ENCODE measurements at places on chromosomes 13 and 19.

DNA sequence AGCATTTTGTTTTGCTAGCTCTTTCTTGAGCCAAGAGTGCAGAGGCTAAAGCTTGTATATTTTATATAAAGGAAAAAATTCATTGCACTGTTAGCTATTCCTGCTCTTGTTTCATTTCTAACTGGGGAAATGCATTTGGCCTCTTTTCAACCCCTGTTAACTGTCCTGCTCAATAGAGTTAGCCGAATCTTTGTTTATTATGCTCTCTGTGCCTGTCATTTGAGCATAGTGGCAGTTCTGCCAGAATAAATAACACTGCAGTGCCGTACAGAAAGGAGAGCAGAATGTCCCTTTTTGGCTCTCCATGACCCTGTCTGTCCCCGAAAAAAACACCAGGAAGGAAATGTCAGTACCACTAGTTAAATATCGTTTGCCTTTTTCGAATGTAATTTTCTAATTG is 350.8 kb downstream of the MYO16 start:
- no peak for DNase-seq

DNA sequence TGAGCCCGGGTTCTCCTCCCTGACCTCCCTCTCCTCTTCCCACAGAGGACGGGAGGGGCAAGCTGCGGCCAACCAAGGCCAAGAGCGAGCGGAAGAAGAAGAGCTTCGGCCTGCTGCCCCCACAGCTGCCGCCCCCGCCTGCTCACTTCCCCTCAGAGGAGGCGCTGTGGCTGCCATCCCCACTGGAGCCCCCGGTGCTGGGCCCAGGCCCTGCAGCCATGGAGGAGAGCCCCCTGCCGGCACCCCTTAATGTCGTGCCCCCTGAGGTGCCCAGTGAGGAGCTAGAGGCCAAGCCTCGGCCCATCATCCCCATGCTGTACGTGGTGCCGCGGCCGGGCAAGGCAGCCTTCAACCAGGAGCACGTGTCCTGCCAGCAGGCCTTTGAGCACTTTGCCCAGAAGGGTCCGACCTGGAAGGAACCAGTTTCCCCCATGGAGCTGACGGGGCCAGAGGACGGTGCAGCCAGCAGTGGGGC is 162.2 kb downstream of the KDM4B start:
- DNase-seq: no peak

GRCh38 chr13:23767838-23768237 is 121.4 kb downstream of the MIPEP start:
- DNase-seq: no peak

DNA sequence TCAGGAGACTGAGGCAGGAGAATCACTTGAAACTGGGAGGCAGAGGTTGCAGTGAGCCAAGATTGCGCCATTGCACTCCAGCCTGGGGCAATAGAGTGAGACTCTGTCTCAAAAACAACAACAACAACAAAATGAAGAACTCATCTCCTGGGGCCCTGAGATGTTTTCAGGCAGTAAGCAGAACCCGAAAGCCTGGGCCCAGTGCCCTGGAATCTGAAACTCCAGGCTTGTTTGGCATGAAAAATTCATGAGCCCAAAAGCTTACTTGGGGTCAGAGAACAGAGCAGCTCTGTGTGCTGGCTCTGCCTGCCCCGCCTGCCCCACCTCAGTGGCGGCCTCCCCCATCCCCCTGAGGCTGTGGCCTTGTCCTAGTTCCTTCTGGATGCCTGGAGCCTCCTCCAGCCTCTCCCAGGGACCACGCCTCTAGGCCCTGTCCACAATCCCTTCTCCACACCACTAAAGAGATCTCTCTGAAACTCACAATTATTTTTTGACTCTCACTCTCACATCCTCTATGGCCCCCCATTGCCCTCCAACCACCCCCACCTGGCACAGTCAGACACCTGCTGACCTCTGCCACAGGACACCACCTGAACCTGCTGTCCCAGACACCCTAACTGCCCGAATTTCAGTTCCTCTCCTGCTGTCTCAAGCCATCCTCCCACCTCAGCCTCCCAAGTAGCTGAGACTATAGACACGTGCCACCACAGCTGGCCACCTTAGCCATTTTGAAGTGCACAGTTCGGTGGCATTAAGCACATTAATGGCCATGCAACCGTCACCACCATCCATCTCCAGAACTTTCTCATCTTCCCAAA is 6.9 kb upstream of the AP1M2 start:
- no peak for DNase-seq

DNA sequence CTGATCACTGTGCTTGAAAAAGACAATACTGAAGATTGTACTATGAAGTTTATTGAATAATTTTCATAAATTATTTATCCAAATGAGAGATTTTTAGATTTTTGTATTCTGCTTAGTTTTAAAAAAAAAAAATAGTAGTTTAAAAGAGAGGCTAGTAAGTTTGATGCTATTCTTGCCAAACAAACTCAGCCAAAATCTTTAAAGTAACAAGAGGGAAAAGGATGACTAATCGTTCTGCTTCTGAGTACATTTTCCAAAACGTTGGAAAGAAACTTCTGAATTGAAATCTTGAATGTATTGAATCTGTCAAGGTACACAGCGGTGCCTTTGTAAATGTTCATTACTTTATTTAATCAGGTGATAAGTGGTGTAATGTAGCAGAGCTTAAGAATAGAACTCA is 34.4 kb downstream of the NUP58 start:
- DNase-seq: no peak

- DNase-seq: no peak
Measured at GRCh38 chr13:33379608-33380007, 94.1 kb upstream of the STARD13 start.

- no peak for DNase-seq
Measured at GRCh38 chr13:34678154-34678553, 263.9 kb upstream of the NBEA start.

- no peak for DNase-seq
Measured at GRCh38 chr19:34588249-34588648, 88.7 kb downstream of the SCGB2B2 start.

DNA sequence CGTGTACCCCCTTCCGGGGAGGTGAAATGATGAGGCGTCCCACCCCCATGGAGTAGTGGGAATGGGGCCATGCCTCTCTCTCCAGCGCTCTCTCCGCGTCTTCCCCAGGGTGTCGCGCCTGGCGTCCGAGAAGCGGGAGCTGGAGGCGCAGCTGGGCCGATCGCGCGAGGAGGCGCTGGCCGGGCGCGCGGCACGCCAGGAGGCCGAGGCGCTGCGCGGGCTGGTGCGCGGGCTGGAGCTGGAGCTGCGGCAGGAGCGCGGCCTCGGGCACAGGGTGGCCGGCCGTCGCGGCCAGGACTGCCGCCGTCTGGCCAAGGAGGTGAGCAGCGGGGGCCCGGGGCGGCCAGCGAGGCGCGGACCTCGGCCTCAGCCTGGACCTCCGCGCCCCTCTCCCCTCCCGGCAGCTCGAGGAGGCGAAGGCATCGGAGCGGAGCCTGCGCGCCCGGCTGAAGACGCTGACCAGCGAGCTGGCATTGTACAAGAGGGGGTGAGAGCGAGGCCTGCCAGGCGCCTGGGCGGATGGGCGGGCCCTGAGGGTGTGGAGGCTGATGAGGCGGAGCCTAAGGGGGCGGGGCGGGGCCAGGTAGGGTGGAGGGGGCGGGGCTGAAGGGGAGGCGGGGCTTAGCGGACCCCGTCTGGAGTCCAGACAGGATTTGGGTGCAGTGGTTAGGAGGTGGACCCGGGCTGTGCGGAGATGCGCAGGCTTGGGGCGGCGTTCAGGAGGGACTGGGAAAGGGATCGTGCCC is 7.7 kb downstream of the PGLYRP1 start:
- no peak for DNase-seq

GRCh38 chr13:29902632-29903305 is 52.4 kb upstream of the UBL3 start:
- no peak for DNase-seq

DNA sequence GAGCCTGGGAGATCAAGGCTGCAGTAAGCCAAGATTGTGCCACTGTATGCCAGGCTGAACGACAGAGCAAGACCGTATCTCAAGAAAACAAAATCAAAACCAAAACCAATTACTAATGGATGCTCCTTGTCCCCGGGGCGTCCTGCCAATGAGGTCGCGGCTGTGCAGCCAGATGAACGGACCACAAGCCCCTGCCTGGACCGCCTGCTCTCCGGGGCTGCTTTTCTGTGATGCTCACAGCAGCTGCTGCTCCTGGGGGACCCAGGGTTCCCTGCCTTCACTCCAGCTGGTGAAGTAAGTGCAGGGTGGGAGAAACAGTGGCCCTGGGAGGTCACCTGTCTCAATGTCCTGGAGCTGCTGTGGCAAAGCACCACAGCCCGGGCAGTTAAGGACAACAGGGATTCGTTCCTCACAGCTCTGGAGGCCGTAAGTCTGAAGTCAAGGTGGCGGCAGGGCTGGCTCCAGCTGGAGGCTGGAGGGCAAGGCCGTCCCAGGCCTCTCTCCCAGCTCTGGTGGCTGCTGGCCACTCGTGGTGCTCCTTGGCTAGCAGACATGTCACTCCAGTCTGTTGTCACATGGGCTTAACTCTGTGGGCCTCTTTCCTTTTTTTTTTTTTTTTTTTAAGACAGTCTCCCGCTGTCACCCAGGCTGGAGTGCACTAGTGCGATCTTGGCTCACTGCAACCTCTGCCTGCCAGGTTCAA is 10.1 kb downstream of the COPE start:
- no peak for DNase-seq

GRCh38 chr13:50291611-50292010 is 276.4 kb downstream of the KCNRG start:
- DNase-seq: no peak

- DNase-seq: no peak
Measured at GRCh38 chr19:33815380-33816340, 19.0 kb downstream of the KCTD15 start.

GRCh38 chr19:19304186-19304965 is 15.9 kb downstream of the SUGP1 start:
- DNase-seq: no peak

DNA sequence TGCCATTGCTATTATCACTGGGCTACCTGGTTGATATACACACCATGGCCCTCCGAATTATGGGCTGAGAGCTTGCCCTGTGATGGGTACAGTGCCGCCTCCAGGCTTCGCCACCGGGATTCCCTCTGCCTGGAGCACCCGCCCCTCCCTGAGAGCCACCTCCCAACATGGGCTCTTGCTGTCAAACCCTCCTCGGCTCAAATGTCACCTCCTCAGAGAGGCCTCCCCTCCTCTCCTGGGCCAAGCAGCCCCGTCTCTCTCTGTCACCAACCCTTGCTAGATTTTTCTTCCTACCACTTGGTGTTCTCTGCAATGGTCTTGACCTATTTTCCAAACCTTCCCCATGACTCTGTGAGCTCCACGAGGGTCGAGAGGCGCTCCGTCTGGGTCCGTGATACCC is 12.2 kb upstream of the TLE2 start:
- DNase-seq: no peak

DNA sequence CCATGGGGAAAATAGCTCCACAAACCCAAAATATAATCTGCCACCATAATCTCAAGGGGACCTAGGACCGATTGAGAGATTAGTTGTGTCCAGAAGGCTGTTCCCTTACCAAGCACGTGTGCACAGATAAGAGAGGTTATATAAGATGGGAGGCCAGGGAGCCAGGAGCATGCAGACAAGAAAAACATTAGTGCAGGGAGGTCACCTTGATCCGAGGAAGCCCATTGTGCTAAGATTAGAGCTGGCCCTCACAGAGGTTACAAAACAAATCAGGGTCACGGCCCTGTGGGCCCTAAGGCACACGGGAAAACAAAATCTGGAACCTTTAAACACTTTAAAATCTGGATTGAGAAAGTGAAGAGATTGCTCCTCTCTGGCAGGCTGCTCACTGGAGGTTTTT is 37.7 kb downstream of the RGCC start:
- DNase-seq: no peak

DNA sequence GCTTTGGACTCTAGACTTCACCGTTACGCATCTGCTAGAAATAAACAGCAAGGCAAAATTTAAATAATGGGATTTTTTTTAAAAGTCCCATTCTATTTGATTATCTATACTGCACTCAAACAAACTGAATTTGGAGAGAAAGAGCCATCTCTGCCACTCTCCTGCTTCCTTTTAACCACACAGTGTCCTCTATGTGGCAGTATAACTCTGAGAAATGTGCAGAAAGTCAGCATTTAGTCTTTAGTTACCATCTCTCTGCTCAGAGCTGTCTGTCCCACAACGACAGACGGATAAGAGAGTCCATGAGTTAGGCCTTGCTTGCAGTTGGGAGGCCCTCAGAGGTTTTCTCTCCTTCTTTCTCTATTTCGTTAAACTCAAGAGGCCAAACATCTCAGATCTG is 21.2 kb downstream of the CCNA1 start:
- no peak for DNase-seq

GRCh38 chr13:96214824-96215445 is 125.0 kb downstream of the HS6ST3 start:
- DNase-seq: no peak

DNA sequence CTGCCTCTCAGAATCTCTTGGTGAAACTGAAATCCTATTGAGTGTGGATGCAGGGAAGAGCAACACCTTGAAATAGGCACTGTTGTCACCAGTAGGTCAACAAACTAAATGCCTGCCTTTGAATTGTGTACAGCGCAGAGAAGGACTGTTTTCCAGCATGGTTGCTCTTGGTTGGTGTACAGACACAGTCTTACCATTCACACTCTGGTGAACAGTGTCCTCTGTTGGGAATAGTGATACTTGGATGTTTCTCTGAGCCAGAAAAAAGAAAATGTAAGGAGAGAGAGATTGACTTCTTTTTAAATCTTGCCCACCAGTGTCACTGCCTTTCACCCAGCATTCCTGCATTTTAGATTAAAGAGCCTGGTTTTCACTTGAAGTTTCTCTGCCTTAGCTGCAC is 179.7 kb downstream of the STK24 start:
- DNase-seq: no peak

GRCh38 chr19:44741258-44741731 is 7.2 kb upstream of the BCL3 start:
- no peak for DNase-seq

DNA sequence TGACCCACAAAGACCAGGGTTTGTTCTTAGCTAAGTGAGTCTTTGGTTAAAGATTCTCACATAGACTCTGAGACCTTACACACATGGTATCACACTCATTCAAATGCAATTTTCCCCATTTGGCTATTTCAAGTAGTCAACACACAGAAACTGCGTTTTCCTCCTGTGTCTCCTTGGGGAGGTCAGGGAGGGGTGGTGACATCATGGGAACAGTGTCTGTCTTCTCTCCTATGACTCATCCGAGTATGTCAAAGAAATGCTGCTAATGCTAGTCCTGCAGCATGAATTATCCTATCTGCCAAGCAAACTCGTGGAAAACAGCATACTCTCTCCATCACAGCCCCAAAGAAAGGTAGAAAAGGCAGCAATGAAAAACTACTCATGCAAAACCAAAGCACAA is 100.2 kb downstream of the ENOX1 start:
- DNase-seq: no peak
